Stimulated activated CD4-positive, alpha-beta T cell treated with anti-CD3 and anti-CD28 coated beads, Interleukin-1b, Interleukin-23, amount 100 ng/mL, for 4 hours (primary cell): ENCODE measurements at places on chromosomes 11 and 22.

- DNase-seq, result no peak
Observed at GRCh38 chr11:100791103-100791502, 104.0 kb downstream of the ARHGAP42 start.

- no peak for DNase-seq
Observed at GRCh38 chr11:32343325-32344008, 91.9 kb downstream of the WT1 start.

DNA sequence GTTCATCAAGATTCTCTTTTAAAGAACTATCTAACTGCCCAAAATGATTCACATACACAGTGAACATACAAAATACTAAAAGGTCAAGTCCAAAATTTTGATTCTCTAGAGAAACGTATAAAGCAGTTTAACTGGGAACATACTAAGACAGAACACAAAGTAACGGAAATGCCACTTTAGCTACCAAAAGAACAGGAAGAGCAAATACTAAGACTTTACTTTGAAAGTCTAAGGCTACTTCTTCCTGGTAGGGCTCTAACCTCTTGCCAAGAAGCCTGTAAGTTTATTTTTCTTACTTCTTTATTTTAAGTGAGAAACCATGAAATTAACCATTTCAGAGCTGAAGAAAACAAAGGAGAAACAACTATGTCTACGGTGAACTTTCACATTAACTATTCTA is 6.2 kb downstream of the PICALM start:
- no peak for DNase-seq

DNA sequence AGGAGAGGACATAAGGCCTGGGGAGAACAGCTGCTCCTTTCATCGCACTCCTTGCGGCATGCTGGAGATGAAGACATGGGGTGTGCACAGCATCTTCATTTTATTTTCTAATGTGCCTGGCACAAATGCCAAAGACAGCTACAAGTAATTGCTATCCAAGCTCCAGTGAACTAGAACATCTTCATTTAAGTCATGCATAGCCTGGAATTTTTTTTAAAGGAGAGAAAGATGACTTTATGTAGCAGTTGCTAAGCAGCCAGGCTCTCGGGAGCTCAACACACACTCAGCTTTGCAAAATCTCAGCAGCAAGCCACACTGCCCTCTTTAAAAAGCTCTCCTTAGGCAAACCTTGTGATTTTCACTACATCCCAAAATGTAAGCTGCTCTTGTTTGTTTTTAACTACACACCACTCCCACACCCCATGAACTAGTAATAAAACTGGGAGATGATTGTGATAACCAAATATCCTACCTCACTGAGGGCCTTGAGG is 164.5 kb upstream of the POU2AF2 start:
- DNase-seq, result no peak

DNA sequence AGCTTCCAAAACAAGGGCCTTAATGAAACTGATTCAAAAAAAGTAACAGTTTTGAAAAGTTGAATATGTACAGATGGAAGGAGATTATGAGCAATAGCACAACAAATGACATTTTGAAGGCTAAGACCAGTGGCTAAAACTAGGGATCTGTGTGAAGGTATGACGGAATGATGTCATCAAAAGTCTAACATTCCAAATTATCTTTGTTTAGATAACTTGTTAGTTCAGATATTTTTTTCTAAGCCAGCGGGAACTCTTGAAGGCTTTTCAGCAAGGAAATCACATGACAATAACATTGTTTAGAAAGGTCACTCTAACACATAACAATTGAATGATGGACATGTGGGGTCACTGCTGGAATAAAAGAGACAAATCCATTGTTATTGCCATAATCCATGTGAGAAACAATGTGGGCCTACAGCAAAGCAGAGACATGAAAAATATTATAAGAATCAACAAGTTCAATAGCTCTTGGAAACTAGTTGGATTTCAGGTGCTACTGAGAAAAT is 260.5 kb downstream of the CASP12 start:
- DNase-seq, result no peak

GRCh38 chr22:48885271-48885918 is 942.3 kb downstream of the BRD1 start:
- no peak for DNase-seq
